ENCODE measurements at places on chromosomes 16 and 17.

- no peak for DNase-seq
Measured at GRCh38 chr17:32269377-32269776, 3.7 kb downstream of the RHBDL3 start.

GRCh38 chr16:1497014-1497598, 3.9 kb downstream of the TELO2 start:
- DNase-seq, result no peak

DNA sequence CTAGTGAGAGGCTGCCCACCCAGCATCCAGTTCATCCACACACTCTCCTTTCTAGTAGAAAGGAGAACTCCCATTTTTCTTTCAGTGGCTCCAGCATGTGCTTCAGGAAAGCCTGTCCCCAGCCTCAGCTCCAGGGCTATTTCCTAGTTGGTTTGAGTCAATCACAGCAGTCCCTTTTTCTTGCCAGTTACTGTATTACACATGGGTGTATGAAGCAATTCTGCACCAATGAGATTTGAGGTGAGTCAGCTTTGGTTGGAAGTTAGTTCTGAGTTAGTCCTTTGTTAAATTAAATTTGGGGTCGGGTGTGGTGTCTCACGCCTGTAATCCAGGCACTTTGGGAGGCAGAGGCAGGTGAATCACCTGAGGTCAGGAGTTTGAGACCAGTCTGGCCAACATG, 24.8 kb downstream of the RAD51D start:
- DNase-seq, result no peak

DNA sequence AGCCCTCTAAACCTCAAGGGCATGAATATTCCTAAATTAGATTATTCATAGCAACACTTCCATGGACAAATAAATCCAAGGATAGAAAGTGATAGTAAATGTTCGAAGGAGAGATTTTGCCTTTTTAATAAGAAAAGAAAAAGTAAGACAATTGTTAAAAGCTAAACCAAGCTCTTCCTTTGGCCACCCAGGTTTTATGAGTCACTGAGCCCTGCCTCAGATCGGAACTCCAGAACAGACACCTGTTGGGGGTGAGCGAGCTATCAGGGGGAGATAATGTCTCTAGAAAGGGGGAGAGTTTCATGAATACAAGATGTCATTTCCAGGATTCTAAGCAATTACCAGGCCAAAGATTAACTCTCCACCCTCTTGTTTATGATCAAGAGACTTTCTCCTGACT, 171.4 kb downstream of the ANKFN1 start:
- no peak for DNase-seq

GRCh38 chr17:8475227-8475626, 39.5 kb downstream of the NDEL1 start:
- DNase-seq, result no peak

DNA sequence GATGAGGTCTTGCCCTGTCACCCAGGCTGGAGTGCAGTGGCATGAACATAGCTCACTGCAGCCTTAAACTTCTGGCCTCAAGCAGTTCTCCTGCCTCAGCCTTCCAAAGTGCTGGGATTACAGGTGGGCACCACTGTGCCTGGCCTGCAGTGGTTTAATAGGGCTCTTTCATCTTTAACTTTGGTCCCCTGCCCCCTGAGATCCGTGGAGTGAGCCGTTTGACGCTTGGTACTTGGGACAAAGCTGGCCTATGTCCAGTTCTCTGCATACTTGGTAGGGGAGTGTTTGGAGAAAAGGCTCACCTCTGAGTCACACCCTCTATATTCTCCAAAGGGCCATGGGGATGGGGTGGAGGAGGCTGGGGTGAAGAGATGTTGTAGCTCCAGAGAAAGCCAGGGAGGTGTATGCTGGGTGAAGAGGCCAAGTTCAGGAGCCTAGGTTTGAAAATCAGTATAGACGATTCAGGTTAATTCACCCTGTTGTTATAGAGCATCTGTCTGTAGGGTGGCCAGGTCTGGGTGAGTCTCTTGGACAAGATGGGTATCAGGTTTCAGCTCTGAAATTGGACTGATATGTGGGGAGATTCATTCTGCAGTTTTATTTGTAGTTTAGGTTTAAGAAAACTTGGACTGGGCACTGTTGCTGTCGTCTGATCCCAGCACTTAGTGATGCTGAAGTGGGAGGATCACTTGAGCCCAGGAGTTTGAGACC, 17.6 kb downstream of the ABCC1 start:
- DNase-seq, result no peak

- DNase-seq, result no peak
Measured at GRCh38 chr16:58024486-58025350, 836 bp upstream of the MMP15 start.

DNA sequence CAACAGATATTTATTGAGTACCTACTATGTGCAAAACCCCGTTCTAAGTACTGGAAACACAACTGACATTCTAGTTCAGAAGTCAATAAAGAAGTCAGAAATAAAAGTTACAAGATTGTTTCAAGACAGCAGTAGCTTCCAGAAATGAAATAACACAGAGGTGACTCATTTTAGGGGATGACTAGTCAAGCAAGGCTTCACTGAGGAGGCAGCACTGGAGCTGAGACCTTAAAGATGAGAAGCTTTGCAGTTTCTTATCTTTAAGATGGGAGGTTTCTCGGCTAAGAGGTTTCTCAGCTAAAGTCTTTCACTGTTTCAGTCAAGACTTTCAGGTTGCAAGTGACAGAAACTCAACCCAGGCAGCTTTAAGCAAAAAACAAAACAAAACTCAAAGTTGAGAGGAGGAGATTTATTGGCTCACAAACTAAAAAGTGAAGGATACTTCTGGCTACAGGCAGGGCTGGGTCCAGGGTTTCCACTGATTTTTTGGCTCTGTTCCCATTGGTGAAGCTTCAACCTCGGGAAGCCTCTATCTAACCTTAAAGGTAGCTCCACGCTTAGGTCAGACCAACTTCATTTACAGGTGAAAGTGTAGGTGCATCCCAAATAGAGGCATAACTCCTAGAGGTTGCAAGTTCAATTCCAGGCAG, 7.4 kb upstream of the MMP2 start:
- DNase-seq, result no peak

DNA sequence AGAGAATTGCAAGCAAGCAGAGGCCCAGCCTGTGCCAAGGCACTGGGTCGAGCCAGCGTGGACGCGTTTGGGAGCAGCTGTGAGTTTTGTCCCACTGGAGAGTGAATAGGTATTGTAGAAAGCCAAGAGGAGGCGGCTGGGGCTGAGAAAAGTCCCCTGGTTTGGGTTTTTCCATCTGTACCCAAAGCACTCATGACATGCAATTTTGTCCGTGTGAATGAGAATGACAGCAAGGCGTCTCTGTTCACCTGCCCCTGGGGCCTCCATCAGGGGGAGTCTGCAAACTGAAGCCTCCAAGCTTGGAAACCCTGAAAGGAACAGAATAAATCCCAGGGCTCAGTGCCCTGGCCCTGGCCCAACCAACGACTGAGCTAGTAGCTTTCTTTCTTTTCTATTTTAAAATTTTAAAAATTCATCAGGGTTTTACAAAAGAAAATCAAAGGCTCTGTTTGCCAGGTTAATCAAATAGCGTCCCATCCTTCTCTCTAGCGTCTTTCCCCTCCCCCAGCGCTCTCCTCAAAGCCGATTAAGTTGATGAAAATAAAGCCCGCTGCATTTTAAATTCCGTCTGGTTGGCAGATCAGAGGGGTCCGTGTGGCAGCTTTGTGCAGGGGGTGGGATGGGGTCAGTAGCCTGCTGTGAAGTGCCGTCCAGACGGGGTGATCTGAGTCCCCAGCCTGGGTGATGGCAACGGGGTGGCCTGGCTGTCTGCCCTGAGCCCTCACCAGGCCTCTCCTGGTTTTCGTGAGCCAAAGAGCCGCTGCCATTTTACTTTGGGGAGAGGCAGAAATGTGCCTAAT, 171.0 kb downstream of the KATNIP start:
- no peak for DNase-seq

GRCh38 chr17:15171167-15172047, 93.7 kb downstream of the PMP22 start:
- DNase-seq, result no peak

Measured in activated gamma-delta T cell treated with Interleukin-2 at 50 U/mL for 16 hours (primary cell).